ENCODE measurements at places on chromosomes 6 and 20.

GRCh38 chr20:17650301-17651128 is 31.5 kb downstream of the RRBP1 start:
- DNase-seq, result no peak

GRCh38 chr6:118391086-118391485 is 157.0 kb upstream of the PLN start:
- no peak for DNase-seq

DNA sequence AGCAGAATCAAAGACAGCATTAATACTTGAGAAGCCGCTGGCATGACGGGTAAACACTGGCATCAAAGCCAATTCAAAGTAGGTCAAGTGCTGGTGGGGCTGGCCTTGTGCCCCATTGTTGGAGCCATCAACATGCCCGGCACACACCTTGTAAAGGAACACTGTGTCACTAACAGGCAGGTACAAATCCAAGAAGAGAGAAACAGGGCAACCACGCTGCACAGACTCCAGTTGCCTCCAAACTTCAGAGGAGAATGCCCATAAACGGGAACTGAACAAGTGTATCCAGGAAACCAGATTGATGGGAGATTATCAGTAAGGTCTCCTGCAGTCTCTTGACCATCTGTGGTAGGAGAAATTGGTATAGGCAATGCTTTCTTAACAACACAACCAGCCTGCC is 127.0 kb upstream of the STXBP5 start:
- DNase-seq, result peak; percentile 64

DNA sequence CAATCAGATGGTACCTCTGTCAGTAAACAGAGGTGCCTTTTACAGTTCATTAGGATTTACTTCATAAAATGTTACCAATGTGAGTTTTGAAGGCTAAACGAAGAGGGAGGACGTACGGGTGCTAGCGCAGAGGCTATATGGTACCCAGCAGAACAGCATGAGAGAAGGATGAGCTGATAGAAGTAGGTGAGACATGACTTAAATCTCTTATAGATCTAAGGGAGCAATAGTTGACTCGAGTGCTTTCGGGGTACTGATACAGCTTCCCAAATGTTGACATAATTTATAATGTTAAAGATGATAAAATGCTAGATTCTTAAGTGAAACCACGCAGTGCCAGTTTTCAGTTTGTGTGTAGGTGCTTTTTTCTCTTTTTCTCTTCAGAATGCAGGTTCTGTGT is 72.6 kb downstream of the HIVEP1 start:
- DNase-seq, result no peak

DNA sequence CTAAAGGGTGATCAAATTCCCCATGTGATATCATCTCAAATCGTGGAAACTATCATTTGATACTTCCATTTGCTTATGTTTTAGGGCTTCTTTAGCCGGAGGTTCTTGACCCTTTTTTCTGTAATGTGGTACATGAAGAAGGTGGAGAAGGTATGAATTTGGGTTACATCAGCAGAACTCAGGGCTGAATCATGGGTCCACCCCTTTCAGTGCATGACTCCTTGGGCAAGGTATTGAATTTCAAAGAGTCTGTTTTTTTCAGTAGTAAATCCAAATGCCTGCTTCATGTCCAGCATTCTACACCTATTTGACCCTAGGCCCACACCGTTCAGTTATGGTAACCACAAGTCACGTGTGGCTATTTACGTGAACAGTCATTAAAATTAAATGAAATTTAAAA is 30.6 kb upstream of the QKI start:
- DNase-seq, result no peak

DNA sequence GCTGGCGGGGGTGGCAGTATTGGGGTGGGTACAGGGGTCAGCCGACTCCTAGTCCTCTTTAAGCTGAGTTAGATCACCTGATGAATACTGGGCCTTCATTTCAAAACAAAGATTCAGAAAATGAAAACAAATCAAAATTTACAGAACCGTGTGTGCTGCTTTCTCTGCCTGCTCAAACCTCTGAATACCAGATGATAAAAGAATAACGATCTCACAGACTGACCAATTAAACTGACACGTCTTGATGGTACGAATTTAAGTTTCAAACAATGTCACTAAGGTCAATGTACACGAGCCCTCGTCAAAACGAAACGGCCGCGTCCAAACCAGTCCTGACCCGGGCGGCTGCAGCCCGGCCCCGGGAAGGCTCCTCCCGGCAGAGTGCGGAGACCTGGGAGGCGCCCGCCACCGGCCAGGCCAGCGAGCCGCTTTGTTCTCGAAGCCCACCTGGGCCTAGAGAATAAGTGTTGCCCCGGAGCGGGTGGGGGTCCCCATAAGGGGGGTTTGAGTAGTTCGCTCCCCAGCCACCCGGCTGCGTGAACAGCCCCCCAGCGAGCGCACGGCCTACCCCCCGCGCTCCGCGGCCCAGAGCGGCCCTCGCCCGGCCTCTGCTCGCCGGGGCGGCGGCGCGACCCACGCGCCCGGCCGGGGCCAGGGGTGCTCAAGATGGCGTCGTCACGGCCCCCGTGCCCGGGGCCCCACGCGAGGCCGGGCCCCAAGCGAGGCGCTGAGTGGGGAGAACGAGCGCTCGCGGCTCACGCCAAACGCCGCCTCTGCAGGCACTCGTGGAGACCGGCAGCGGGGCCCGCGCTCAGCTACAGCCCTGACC is 728 bp downstream of the PSMA7 start:
- DNase-seq, result no peak

DNA sequence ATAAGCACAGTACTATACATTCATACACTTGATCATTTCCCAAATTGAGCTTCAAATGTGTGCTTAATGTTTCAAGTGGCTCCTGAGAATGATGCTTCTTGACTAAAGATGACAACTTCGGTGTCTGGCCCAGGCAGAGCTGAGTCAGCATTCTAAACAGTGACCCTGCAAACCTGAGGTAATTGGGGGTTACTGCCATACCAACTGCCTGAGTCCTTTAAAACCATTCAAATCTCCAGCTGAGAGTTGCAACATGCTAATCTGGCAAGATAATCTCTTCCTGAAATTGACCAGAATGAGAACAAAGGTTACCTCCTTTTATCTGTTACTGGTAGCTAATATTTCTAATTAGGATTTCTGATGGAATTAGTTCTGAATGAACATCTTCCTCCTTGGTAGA is 8.2 kb downstream of the BACH2 start:
- DNase-seq, result no peak

- DNase-seq, result no peak
Measured at GRCh38 chr20:19807191-19807945, 49.3 kb downstream of the RIN2 start.

GRCh38 chr6:87729965-87730719 is 28.1 kb upstream of the AKIRIN2 start:
- no peak for DNase-seq

DNA sequence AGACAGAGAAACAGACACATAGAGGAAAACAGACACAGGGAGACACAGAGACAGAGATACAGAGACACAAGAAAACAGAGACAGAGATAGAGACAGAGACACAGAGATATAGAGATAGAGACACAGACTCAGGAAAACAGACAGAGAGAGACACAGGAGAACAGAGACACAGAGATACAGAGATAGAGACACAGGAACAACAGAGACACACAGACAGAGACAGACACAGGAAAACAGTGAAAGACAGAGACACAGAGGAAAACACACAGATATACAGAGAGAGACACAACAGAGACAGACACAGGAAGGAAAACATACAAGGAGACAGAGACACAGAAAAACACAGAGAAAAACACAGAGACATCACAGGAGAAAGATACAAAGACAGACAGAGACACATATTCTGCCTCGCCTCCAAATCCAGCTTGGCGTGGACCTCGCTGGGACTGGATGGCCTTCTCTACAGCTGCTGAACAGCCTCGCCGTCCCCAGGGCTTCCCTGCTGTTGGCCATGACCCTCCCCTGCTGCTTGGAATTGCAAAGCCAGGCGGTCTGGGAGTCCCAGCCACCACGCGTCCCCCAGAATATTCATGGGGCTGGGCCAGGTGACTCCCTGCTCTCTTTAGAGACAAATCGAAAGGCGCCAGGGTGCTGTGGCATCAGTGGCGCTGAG is 36.8 kb downstream of the NTSR1 start:
- DNase-seq, result no peak

- no peak for DNase-seq
Measured at GRCh38 chr6:137121401-137121997, 51.9 kb downstream of the IL22RA2 start.

- DNase-seq, result peak; percentile 18
Measured at GRCh38 chr20:6920991-6921613, 153.6 kb downstream of the BMP2 start.

DNA sequence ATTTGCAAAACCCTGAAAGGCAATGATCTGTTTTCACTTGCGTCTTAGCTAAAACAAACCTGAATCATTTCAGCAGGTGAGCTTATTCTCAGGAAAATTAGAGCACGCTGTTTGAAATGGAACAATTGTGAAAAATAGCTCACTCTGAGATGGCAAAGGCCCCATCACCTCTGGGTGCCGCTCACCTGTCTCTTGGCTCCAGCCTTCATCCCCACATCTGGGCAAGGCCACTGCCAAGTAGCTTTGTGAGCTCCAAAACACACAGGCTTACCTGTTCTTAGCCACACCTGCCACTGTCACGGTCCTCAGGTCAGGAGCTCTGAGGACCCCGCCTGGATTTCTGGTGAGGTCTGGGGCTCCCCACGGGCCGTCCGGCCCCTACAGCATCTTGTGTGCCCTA is 66.7 kb downstream of the SMOC2 start:
- no peak for DNase-seq

DNA sequence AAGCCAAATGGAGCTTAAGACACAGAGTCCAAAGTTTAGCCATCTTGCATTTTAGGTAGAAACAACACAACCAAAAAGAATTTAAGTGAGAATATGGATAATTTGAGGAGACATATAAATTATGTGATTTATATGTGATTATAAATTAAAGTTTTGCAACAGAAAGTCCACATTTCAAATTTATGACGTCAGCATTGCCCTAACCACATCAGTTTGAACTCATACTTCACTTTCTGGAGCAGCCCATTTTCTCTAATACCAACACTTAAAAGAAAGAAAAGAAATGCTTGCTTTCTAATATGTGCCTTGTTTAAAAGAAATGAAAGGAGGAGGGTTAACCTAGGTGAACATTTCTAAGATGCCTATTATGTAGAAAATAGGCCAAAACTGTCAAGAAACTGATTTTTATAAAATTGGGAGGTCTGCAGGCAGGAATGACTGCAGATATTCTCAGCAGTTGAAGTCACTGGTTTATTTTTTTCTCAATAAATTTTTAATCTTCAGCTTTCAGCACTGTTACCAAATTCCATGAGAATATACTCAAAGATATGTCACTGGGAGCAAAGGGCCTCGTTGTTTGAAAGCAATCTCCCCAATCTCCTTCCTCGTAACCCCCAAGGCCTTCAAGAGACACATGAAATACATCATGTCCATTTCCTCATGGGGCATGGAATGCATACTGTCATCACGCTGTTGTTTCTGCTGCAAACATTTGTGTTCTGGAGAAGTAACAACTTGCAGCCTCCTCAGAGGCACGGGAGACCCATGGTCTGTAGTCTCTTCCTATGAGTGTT is 137.8 kb downstream of the SOD2 start:
- DNase-seq, result no peak

GRCh38 chr6:36201612-36202011 is 5.1 kb downstream of the BRPF3 start:
- no peak for DNase-seq

DNA sequence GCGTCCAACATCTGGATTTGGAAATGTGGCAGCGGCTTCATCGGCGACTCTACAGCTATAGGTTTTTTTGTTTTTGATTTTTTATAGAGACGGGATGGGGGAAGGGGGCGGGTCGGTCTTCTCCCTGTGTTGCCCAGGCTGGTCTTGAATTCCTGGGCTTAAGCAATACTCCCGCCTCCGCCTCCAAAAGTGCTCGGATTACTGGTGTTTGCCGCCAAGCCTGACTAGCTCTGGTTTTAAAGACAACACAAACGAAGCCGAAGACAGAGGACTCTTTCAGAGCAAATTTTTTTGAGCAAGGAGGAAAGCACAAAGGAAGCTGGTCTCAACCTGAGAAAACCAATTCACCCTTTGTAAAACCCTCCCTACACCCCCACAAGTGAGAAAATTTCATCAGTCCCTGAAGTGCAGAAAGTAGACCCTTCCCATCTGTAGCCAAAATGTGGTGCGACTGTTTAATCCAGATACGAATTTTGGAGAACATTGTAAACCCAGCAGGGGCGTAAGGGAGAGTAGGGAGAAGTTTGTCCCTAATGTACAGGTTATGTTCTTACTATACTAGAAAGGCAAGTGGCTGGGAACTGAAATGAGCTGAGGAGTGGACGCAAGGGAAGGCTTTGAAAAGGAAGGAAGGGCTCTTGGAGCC is 185.9 kb downstream of the TRIM27 start:
- DNase-seq, result no peak

DNA sequence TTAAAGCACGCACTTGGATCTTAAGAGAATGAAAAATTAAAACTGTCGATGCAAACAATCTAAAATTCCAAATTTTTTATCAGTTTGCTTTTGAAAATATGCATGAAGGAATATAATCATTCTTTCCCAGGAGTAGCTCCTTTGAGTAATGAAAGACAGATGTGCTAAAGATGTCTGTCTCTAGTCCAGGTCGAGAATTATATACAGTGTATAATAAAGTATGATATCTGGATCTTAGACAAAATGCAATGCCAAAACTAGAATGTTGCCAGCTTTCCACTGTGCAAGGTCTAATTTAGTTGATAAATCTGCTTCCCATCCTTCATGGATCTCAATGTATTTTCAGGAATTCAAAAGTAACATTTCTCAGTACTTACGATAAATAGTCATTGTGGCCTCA is 65.1 kb upstream of the ADGRG6 start:
- DNase-seq, result no peak

- DNase-seq, result no peak
Measured at GRCh38 chr6:44781912-44782597, 394.5 kb downstream of the CDC5L start.

DNA sequence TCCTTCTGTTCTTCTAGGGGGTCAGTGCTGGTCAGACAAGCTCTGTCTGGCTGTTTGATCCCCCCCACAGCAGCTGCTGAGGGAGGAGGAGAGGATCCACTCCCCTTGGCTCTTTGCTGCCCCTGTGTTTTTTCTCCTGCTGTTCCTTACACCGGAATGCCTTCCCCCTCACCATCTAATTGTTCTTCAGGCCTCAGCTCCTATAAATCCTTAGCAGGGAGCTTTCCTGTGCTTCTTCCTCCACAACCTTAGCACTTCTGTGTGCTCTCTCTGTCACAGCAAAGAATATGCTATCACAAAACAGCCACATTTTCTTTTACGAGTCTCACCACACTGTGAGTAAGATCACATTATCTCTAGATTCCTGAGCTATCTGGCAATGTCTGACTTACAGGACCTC is 196.6 kb downstream of the OTOR start:
- no peak for DNase-seq

DNA sequence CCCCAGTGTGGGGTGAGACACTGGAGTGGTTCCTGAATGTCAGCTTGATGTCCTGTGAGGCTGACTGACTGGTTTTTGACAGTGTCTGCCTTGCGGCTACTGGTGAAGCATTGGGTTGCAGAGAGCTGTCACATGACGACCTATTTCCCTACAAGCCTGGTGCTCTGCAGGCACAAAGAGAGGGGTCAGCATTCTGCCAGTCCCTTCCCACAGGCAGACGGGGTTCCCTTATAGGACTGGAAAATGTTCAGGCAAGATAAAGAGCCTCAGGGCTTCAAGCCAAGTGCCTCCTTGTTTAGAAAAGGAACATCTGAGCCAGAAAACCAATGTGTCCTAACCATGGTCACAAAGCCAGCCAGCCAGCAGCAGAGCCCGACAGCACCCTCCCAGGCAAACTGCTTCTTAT is 11.0 kb downstream of the LY86 start:
- no peak for DNase-seq
